ENCODE measurements at places on chromosomes 12 and 14.

- DNase-seq: no peak
Measured at GRCh38 chr14:89720741-89721729, 233.5 kb downstream of the EFCAB11 start.

- no peak for DNase-seq
Measured at GRCh38 chr14:46381674-46382073, 269.9 kb downstream of the RPL10L start.

- DNase-seq: no peak
Measured at GRCh38 chr12:12521044-12521485, 41.6 kb downstream of the DUSP16 start.

DNA sequence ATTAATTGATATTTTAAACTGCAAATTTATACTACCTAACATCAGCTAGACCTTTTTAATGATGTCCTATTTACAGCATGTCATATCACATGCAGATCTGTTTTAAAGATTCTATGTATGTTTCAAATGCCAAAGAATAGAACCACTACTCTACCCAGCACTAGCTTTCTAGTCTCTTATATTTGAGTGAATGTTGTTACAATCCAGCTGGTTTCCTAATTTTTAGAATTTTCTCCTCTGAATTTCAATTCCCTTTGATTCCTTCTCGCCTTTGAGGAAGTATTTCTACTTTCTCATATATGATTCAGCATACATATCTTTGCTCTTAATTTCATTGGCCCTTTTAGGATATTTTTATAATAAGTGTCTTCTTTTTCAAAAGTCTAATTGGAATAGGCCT is 841.9 kb downstream of the TMTC2 start:
- no peak for DNase-seq

GRCh38 chr12:74963867-74964331 is 245.7 kb downstream of the KCNC2 start:
- no peak for DNase-seq

- DNase-seq: no peak
Measured at GRCh38 chr12:17108877-17109541, 503.0 kb upstream of the LMO3 start.

- no peak for DNase-seq
Measured at GRCh38 chr12:116126610-116127009, 150.9 kb downstream of the MED13L start.

DNA sequence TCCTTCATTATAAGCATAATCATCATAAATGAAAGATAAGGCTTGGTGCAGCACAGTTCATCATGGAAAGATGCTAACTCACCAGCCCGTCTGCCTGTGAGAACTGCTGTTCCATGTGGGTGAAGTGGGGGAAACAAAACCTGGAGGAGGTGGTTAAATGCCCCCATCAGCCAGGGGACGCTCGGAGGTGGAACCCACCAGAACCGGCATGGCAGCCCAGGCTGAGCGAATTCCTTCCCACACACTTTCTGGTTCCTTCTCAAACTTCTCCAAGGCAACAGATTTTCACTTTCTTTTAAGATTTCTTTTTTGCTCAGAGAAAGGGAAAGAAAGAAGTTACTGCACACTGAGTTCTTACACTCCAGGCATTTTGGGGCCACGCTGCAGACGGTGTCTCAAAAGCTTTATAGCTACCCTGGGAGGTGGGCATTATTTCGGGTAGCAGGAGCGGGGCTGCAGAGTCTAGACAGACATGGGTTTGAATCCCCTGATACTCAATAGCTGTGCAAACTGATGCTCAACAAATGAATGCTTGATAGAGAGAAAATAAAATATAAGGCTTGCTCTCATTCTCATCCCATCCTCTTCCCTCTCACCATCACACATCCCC is 190.7 kb downstream of the BCL11B start:
- DNase-seq: no peak

DNA sequence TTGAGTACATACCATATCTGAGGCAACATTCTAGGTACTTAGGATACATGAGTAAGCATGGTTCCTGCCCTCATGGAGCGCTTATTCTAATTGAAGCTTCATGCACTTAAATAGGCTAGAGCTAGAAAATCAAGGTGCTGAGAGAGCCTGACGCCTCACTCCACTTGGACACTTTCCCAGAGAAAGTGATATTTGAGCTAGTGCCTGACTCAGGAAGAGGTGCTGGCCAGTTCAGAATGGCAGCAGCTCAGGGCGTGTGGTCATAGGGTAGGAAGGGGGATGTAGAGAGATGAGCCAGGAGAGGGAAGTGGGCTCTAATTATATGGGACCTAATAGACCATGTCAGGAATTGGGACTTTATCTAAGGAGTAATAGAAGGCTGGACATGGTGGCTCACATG is 33.3 kb downstream of the TULP3 start:
- no peak for DNase-seq

DNA sequence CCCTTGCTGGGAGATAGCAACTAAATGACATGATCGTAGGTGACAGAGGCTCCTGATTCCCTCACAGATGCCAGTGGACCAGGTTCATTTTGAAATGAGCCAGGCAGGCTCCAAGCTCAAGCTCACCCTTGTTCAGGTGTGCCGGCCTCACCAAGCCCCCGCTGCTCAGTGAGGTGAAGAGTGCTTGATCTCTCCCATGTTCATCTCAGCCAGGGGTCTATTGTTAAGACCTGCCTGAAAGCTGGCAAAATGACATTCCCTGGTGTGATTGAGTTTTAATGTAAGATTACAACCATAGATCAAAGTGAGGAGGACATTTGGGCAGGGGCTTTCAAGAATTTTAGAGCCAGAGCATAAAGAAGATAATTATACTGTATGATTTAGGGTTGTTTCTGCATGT is 497.9 kb downstream of the EGLN3 start:
- DNase-seq: no peak

DNA sequence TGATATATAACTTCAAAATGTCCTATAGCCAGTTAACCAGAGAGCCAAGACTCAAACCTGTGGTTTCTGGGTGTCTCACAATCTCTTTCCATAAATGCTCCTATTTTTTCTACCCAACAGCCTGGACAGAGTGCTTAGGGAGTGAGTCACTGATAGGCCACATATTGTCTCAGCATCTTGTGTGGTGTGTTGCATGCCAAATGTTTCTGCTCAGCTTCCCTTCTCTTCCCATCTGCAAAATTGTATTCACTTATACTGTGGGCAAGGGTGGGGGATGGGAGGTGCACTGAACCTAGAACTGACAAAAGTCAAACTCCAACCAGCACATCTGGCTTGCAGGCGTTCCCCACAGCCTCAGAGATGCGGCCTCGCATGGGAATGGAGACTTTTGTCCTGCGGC is 123.3 kb downstream of the KCNA5 start:
- DNase-seq: no peak

- no peak for DNase-seq
Measured at GRCh38 chr12:73083736-73084135, 811.6 kb downstream of the TRHDE start.

DNA sequence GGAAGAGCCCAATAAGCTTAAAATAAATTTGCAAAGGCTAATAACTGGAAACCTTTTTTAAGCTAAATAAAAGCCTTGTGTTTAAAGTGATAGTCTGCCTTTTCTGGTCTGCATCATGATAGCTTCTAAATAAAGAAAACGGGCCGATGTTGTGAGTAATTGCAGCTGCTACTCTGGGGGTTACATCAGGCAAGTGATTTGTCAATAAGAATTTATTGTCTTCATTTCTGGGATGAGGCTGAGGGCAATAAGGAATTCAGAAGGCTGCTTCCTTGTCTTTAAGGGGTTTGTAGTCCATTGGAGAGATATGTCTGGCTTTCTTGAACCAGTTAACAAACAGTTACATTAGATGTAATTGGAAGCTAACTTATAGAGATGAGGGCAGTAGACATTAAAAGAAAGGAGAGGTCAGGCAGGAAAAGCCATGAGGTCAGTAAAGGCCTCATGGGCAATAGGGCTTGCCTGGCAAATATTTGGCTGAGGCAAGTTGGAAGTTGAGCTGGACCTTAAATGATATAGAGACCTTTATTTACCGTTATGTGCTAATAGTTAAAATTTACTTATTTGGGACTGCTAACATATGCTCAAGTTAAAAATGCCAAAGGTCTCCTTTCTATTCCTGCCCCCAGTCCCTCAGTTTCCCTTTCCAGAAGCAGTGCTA is 85.0 kb downstream of the CRADD start:
- no peak for DNase-seq

- no peak for DNase-seq
Measured at GRCh38 chr14:90235179-90235976, 21.0 kb upstream of the PSMC1 start.

DNA sequence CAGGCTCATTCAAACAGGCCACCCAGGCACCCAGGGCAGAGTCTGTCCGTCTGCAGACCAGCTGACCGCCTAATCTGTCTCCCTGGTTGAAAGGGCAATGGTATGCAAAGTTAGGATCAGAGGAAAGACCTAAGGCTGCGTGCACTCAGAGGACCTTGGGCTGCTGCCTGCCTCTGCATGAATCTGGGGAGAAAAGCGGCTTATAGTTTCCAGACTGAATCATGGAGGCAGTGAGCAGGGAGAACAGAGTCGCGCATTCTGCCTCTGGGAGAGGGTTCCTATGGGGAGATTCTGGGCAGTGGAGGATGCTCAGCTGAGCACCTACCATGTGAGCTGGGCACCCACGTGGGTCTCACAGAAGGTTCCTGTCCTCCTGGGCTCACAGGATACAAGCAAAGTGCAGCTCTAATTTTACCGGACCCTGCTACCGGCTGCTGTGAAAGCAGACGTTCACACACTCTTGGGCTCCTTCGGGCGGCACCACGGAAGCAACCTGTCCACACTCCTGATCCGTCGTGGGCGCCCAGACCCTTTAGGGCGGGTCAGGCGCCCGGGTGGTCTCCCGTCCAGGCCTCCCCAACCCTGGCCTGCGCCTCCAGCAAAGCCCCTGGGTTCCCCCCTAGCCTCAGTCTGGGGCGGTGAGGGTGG is 772 bp downstream of the SCARB1 start:
- no peak for DNase-seq

- no peak for DNase-seq
Measured at GRCh38 chr14:82224610-82225009, 691.0 kb upstream of the SEL1L start.

DNA sequence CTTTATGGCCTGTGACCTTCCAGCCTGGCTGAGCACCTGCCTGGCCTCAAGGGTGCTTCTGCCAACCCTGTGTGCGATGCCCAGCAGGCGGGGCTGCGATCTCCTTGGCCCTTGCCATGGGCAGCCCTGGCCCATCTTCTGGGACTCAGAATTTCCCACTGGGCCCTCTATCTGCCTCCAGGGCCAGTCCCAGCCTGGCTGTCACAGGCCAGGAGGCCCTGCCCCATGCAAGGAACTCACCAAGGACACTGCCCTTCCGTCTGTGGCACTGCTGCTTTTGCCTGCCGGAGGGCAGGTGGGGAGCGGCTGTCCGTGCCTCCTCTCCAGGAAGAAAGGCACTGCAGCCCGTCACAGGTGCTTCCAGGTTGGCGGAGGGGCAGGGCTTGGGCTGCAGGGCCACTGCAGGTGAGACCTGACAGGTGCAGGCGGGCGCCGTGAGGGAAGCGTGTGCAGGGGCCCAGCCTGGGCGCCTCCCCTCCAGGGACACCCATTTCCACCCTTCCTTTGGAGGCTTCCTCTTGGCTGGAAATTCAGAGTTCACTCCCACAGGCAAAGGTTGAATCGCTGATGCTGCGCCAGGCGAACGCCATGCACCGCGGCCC is 177.8 kb downstream of the KIF26A start:
- no peak for DNase-seq

GRCh38 chr14:64632056-64632455 is 72.2 kb upstream of the PLEKHG3 start:
- no peak for DNase-seq
